ENCODE measurements at places on chromosomes 12 and 14.

DNA sequence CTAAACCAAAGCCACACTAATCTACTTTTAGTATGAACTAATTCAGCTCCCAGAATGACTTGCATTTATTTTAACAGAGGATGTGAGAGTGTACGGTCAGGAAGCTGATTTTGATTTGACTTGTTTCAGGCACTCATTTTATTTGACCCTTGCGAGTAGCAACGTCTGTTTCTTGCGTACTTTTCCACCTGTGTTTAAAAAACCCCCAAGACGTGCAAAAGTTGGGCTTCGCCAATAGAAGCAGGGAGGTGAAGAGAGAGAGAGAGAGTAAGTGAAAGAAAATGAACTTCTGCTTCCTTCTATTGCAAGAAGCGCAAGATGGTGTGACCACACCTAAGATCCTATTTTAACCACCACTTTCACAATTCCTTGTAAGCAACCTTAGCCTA is 6.7 kb upstream of the SLC15A4 start:
- no peak for DNase-seq

GRCh38 chr12:2214411-2214810 is 161.6 kb downstream of the CACNA1C start:
- DNase-seq: no peak

DNA sequence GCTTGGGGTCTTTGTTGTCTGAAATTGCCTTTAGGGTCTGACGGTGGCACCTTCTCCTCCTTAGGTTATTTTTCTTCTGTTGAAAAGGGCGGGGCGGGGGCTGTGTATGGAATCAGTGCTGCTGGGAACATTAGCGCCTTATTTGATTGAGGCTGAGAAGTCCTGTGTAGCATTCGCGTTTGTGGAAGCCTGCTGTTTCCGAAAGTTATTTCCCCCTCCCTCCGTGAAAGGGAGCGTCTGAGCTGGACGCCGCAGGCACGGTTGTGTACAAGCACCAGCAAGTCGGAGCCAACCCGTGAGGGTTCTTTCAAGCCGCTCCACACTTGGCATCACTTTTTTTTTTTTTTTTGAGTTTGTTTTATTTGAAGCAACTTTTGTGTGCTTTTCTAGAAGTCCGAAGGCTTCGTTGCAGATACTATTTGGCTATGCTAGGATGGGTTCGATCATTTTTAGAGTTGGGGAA is 1.1 kb downstream of the SYNE2 start:
- peak; percentile 50 for DNase-seq

DNA sequence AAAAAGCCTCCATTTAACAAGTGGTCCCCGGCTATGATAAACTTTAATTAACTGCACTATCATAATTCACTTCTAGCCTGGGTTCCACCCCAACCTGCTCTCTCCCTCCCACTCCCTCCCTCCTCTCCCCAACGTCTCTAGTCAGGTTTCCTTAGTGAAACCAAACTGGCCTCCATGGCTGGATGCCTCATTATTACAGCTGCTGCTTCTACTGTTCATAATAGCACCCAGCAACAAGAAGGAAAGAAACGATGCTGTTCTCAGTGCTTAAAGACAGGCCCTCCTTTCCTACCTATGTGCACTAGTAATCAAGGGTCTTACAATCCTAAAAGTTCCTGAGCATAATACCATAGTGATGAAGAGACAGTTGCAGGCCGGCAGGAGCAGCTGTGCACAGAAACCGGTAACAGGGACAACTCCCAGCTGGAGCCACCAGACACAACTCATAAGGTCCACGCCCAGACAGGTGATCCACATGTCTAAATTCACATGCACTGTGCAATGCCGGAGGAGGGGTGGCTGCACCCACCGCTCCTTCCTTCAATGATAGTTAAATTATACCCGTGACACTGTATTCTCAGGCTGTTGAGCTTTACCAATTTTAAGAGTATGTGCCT is 6.2 kb downstream of the IRF2BPL start:
- no peak for DNase-seq

- no peak for DNase-seq
Observed at GRCh38 chr14:75329369-75329768, 50.7 kb downstream of the FOS start.

DNA sequence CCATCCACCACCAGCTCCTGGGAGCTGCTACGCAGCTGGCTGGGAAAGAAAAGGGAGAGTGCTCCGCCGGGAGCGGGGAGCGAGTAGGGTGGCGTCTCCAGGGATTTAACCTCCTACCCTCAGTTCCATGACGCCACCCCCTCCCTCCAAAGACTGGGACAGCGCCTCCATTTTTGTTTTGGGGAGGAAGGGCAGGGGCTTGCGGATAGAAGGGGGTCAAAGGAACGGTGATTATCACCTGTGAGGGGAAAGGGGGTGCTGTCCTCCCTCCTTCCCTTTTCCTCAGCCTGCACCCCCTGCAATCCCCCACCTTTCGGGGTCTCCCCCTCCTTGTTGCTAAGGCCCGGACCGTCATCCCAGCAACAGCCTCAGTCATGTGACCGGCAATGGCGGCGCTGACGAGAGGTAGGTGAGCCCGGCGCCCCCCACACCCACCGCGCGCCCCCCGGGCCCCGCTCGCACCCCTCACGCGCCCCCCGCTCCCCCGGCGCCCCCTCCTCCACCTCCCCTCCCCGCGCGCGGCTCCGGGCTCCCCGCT is at the start of gene DTX3:
Gene DTX3 (plus strand): TSS at position 371 of the 538 bp plus-strand sequence. CDS start 1,694 bp downstream, outside the sequence.
- peak; percentile 19 for DNase-seq

- DNase-seq: no peak
Observed at GRCh38 chr12:124497658-124498057, 69.8 kb downstream of the NCOR2 start.

DNA sequence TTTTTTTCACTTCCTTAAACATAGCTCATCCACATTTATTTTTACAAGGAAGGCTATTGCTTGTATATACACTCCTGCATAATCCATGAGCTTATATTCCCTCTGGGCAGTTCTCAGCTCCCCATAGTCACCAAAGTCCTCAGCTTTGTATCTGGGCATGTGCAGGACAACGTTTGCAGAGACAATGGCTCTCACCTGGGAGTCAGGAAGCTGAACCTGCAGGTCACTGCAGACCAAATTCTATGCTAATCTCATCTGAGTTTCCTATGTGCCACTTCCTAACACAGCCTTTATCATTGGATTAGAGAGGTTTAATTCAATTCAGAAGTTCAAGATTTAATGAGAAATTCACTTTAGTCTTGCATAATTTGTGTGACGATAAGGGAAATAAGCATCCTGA is 131.5 kb downstream of the KCNK10 start:
- no peak for DNase-seq

- no peak for DNase-seq
Observed at GRCh38 chr14:89267163-89267562, 149.9 kb downstream of the FOXN3 start.

DNA sequence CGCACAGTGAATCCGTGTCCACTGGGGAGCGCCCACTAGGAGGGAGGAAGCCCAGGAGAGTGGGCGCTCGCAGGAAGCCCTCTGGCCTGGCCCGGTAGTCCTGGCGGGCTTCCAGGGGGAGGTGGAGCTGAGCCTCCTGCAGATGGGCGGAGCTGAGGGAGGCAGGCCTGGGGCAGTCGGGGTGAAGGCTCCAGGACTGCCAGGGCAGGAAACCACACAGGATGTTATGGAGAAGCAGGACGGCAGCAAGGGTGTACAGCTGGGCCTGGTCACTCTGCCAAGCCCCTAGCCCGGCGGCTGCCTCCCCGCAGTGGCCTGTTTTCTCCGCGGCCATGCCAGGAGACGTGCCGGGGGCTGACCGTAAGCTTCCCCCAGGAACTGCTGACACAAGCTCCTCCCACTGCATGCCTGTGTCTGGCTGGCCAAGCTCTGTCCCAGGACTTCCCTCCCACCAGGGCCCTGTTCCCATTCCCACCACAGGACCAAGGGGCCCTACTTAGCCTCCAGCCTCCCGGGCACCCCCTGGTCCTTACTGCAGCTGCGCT is 143.4 kb upstream of the C14orf180 start:
- no peak for DNase-seq

DNA sequence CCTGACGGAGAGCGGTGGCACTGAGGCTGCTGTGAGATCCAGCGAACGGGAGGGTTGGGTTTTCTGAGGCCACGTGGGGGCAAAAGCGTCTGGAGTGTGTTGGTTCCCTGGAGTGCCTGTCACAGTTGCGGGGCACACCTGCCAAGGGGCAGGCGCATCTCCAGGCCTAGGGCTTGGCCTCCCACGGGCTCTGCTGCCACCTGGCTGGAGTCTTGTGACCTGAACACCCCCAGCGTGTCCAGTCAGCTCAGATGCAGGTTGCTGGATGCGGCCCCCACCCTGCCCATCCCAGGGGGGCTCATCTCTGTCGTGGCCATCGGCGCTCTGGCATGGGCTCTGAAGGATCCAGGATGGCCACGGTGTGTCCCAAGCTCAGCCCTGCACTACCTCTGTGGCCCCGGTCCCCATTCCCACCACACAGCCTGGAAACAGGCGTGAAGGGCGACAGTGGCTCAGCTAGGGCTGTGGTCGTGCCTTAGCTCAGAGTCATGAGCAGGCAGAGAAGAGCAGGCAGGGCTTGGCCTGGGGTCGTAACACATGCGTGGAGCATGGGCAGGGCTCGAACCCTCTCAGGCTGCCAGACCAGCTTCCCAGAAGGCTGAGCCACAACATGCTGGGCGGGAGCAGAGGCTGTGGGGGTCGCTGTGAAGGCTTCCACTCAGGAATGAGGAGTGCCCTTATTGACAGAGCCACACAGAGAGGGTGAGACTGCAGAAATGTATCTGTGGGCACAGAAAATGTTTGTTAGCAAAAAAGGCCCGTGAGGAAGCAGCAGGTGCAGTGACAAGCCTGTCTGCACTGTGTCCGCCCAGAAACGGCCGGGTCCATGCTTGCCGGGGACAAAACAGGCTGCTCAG is 23.5 kb upstream of the CRIP2 start:
- no peak for DNase-seq

GRCh38 chr12:117279606-117280005 is 81.8 kb downstream of the NOS1 start:
- no peak for DNase-seq

GRCh38 chr14:26598672-26599131 is 869 bp upstream of the NOVA1 start:
- DNase-seq: no peak

DNA sequence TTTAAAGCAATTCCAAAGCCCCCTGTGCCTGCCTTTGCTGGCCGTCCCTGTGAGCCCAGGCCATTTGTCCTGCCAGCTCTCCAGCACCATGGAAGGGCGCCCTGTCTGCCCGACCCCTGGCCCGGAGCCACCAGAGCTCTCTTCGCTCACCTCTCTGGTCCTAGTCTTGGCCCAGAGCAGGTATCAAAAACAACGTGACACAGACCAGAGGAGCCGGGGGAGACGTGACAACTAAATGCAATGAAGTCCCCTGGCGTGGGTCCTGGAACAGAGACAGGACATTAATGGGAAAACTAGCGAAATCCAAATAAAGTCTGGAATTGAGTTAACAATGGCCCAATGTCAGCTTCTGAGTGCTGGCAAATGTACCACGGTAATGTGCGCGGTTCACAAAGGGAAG is 83.2 kb upstream of the DIO3 start:
- no peak for DNase-seq

DNA sequence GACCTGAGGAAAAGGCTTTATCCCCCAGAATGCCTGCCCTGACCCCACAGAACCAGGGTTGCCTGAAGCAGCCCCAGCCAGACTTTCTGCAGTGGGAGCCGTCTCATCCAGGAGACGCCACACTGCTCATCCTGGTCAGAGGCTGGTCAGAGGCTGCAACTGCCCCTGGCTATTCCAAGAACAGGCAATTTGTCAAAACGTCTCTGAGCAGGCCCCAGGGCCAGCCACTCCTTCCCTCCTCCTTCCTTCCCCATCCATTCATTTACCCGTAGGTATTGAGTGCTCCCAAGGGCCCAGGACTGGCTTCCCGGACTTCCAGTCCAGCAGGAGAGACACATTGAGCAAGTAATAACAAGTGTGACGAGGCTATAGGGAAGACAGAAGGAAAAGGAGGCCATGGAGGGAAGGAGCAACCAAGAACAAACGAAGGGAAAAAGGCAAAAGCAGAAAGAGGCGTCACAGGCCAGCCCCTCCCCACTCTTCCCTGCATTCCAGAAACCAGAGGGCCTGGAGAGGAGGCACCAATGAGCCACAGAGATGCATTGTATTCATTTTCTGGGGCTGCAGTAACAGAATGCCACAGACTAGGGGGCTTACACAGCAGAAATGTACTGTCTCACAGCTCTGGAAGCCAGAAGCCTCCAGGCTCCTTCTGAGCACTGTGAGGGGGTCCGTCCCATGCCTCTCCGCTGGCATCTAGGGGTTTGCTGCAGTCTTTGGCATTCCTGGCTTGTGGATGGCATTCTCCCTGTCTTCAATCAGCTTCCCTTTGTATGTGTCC is 21.0 kb upstream of the CD9 start:
- DNase-seq: no peak

GRCh38 chr12:111390910-111391309 is 14.8 kb upstream of the SH2B3 start:
- no peak for DNase-seq

- DNase-seq: no peak
Observed at GRCh38 chr14:104016873-104017650, 68.4 kb upstream of the ASPG start.

DNA sequence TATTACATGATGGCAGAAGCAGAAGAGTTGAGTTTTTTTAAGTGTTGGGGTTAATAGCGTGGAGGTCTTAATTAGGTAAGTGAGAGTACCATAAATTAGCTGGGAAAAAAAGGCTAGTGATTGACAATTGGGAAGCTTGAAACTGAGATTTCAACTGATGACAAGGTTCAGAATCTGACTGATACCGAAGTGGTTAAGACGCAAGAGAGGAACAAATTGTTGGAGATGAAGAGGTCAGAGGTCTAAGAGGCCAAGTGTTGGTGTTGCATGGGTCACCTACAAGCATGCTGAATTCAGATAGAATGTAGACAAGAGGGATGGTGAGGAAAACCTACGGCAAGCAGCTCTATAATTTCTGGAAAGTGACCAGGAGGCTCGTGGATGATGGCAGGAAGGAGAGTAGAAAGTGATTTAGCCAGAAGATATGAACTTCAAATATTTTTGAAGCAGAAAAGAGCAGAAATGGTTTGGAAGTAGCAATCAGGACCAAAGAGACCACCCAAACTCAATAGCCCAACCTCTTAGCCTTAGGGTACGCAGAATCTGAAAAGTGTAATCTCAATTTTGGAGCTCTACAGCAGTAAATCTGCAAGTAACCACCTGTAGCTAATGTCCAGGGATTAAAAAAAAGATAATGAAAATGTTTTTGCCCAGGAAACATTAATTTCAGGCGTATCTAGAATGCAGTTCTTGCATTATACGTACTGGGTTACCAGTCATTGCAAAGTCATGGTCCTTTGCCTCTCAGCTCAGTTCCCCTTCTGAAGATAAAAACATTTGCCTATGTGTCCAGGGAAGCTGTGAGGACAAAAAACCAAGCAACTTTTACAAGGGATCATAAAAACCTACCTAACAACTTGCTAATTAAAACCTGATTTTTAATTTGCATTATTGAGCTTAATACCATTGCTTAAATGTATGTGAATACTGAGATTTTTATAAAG is 1.7 kb upstream of the TMPO start:
- DNase-seq: no peak

GRCh38 chr12:13299457-13299856 is 102.9 kb downstream of the EMP1 start:
- no peak for DNase-seq

- DNase-seq: no peak
Observed at GRCh38 chr14:24327303-24327702, 7.6 kb downstream of the ADCY4 start.
